ENCODE measurements at places on chromosomes 11 and 22.

GRCh38 chr22:40709752-40710413, 30.6 kb downstream of the MCHR1 start:
- DNase-seq = no peak

DNA sequence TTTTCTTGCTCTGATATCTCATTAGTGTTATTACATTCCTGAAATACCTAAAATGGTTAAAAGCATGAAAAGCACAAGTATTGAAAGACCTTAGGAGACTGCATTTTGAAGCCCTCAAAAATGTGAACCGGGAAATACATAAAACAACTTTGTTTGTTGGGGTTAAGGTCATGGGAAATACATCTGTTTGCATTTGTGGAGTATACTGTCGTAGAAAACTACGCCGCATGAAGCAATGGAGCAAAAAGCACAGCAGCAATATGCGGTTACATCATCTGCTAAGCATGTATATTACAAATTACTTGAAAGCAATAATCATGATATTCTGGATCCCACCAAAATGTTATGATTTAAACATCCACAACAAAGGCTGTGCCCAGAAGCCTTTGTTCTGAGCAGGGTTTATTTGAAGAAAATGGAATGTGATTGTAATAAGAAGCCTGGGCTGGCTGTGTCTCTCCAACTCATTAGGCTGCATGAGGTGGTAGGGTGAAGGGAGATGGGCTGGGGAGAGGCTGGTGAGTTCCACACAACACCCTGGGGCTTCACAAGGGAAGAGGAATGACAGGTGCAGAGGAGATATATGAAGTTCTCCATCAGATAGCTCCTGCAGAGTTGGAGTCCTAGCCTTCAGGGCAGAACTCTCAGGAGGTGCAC, 64.7 kb upstream of the LIN7C start:
- no peak for DNase-seq

DNA sequence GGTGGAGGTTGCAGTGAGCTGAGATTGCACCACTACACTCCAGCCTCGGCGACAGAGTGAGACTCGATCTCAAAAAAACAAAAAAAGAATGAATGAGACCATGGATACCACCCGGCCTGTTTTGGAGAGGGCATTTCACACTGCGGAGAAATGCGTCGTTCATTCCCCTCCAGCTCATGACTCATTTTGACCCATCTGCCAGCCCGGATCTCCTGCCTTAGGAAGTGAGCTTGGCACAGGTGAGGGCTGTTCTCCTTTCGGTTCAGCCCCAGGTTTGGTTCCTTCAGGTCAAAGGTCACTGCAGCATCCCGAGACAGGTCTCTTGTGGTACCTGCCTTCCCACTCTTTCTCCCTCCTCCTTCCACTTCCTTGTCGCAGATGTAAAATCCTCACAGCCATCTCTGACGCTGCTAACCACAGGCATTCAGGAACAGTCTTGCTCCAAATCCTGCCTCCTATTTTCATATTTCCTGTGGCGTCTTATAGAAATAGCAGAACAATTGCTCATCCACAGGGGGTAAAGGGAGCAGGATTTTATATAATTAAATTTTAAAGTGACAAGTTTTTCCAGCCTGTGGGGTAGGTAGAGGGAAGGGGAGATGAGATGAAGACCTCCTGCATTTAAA, 517.9 kb downstream of the NTM start:
- DNase-seq = no peak

- DNase-seq = no peak
These were observed 46.5 kb downstream of the FCHSD2 start for GRCh38 chr11:73095613-73096012.

DNA sequence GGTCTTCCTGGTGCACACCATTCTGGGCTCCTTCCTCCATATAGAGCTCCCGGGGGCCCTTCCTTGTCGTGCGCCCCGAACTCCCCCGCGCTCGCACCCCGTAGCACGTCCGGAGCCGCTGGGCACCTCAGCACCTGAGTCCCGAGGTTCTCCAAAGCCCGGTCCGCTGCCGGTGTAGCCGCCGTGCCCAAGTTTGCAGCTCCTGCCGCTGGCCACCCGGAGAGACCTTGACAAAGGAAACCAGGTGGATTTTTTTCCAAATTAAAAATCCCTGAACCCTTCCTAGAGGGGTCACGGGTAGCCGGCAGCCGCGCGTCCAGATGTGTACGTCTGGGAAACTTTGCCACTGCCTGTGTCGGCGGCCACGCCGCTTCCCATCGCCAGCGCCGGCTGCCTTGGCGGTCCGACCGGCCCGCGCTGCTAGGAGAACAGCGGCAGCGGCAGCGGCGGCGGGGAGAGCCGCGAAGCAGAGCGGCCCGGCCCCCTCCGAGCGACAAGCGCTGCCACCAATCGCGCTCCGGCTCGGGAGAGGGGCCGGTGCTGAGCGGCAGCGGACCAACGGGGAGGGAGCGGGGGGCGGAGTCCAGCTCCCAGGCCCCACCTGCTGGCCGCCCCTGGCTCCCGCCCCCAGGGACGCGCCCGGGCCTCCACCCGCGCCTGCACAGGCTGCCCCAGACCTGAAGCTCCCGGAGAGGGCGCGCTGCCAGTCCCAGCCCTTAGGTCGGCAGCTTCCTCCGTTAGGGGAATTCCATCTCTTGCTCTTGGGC, at the start of gene GALNT18:
TSS of gene GALNT18 (minus strand) at position 433 of the 767 bp plus-strand sequence.
- peak; percentile 98 for DNase-seq

DNA sequence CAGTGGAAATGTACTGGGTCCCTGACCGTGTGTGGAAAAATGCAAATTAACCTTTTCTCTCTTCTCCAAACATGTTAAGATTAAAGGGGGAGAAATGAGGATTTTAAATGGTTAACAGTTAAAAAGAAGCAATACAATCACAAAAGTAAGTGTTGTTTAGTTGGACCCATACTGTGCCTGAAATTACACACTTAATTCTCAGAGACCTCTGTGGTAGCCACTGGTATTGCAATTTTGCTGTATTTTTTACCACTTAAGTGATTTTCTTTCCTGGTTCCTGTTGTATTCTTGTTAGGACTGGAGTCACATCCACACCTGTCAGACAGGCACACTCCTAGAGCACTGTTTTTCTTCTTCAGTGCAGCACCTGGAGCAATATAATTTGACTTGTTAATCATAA, 179.6 kb upstream of the PDGFD start:
- no peak for DNase-seq

DNA sequence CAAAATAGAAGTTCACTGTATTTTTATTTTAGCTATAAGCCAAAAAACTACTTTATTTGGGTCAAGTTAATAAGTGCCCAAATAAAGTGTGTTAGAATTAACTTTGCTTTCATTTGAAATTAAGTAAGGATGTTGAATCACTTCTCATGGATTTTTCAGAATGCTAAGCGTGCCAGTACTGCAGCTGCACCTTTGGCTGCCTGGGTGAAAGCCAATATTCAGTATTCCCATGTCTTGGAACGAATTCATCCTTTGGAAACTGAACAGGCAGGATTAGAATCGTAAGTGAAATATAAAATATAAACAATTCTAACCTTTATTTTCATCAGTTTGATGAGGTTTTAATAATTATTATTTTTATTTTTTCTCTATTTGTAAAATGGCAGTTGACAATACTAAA, 113.6 kb downstream of the DYNC2H1 start:
- DNase-seq = no peak

GRCh38 chr11:31050061-31050765, 319.3 kb downstream of the DCDC1 start:
- DNase-seq = no peak

GRCh38 chr11:117199916-117200812, 994 bp downstream of the TAGLN start:
- DNase-seq = no peak

- DNase-seq = no peak
These were observed 62.0 kb downstream of the STK33 start for GRCh38 chr11:8531982-8532381.

GRCh38 chr22:36197065-36197440, 4.6 kb downstream of the APOL4 start:
- DNase-seq = no peak

- DNase-seq = no peak
These were observed 53.9 kb upstream of the ANO1 start for GRCh38 chr11:70024036-70024772.

DNA sequence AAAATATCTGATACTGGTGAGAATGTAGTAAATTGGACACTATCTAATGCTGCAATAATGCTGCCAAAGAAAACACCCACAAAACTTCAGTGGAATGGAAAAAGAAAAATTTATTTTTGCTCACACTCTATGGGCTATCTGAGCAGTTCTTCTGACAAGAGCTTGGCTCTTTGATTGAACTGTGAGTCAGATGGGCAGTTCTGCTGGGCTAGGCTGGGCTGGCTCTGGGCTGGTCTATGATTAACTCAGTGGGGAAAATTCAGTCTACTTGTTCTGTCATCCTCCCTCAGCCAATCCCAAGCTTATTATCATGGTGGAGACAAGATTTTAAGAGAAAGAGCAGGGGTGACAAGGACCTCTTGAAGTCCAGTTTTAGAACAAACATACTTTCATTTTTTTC, 1404.8 kb downstream of the LRRC4C start:
- no peak for DNase-seq

- DNase-seq = no peak
These were observed 153.0 kb upstream of the LRRC4C start for GRCh38 chr11:41612415-41612814.

- no peak for DNase-seq
These were observed 18.5 kb upstream of the LRRC10B start for GRCh38 chr11:61489833-61490721.

DNA sequence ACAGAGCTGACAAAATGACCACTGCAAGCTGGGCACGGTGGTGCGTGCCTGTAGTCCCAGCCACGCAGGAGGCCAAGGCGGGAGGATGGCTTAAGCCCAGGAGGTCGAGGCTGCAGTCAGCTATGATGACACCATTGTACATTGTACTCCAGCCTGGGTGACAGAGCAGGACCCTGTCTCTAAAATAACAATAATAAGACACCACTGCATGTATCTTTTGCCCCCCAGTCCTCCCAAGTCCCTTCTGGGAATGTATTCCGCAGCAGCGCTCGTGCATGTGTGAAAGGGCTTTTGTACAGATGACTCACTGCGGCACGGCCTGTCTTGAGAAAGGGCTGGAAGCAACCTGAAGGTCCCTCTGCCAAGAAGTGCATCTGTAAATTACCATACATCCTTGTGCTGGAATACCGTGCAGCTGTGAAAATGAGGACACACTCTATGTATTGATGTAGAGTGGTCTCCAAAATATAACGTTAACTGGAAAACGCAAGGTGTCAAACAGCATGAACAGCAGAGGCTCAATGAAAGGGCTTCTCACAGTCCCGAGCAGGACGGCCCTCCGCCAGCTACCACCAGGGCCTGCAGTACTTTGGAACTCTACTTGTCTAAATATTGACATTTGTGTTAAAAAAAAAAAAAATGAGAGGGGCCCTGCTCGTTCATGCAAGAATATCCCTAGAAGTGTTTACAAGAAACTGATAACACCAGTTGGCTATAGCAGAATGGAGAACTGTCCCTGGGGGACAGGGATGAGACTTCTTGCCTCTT, 9.0 kb upstream of the CDC42EP2 start:
- DNase-seq = no peak

GRCh38 chr22:27317096-27317495, 484.5 kb downstream of the MN1 start:
- DNase-seq = no peak

DNA sequence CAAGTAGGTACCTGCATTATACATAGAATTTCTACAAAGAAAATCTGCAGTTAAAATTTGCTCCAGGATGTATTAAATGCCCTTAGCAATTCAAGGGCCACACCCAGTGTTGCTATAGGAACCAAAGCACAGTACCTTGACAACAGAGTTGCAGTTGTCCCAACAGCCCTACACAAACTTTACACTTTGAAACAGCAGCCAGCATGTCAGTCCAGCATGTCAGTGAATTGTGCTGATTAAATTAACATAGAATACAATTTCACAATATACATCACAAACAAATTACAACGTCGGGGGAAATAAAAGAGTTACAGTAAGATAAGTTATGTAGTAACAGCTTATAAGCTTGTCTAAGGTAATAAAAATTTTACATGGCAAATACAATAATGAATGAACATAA, 389.2 kb downstream of the SOX6 start:
- no peak for DNase-seq

GRCh38 chr11:6196396-6196795, 2.6 kb upstream of the OR52W1 start:
- no peak for DNase-seq

DNA sequence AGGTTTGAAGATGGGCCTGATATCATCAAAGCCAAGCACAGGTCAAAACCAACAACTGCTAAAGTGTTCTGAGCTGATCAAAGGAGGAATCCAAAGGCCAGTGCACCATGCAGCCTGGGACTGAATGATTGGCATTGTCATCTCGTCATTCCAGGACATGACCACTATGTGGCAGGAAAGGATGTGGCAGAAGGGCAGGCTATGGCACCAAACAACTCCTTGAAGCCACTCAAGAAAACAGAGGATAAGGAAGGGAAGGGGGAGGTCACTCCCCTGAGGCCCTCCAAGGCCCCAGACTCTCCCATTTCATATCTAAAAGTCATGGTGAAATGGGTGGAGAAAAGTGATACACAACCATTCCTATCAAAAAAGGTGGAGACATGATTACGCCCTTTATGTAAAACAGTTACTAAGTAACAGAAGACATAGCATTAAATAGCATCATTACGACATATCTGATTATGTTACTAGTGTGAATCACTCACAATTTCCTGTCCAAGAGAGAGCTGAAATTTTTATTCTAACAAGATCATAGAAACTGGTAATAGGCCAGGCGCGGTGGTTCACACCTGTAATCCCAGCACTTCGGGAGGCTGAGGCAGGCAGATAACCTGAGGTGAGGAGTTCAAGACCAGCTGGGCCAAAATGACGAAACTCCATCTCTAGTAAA, 49.3 kb downstream of the AHNAK start:
- DNase-seq = no peak

- DNase-seq = no peak
These were observed 63.0 kb downstream of the HIPK3 start for GRCh38 chr11:33320016-33320813.

DNA sequence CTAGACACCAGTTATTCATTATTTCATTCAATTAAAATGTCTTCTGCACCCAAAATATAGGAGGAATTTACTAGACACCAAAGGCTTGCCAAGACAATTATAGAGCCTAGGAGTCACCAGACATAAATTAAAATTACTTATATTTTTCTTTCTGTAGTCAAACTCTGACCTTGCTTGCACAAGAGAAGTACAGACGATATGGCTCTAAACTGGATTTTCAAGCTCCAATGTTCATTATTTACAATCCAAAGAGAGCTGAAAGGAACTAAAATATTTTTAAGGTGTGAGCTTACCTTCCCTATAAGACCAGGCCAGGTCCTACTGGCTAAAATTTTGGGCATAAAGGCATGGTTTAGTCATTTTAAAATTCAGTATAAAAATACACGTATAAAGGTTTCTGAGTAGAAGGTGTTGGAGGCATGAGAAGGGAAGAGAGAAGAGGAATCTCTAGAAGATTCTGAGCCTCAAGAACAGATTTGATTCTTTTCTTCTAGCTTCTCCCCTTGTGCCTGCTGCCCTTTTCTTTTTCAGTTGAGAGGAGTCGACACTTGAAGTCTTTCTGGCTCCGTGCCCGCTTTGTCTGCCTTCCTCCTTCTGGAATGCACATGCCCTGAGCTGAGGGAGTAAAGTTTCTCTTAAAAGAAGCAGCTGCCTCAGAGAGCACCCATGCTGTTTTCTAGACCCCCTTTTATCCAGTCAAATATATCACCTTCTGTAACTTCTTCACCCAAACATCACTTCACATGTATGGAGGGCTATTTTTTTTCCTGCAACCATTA, 13.5 kb downstream of the C11orf97 start:
- DNase-seq = no peak
